Ureter (tissue), 1 donor: ENCODE measurements at places on chromosomes 1 and 21. TPM values are rescaled to one million over a fixed set of nuclear protein-coding genes. Genes with fewer than 3 reads are reported as not detected.

TEX38 gene
- 0.39 TPM for total RNA-seq

WDTC1 gene
- total RNA-seq, result 30.3 TPM

ECE1 gene
- total RNA-seq, result 131 TPM

DNA sequence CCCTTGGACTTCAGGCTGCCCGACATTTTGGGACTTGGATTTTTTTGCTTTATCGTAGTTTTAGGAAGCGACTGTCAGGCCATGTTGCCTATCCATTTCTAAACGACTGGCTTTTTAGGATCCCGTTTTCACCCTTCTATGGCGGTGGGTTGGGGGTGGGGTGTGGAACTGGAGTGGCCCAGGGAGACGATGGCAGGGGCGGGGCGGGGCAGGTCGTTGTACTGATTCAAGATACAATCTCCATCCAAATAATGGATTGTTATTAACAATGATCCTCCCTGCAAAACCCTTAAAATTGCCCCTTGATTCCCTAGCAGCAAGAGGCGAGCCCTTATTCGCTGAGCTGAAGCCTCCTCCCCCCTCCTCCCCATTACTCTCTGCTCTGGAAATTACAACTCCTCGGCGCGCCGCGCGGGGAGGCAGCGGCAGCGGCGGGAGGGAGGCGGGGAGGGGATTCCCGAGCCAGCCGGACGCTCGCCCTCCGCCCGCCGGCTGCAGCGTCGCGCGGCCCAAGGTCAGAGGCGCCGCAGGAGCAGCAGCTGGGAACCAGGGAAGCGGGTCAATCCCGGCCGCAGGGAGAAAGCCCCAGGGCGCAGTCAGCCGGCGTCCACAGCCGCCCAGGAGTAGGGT lies at the start of gene TRIM67:
TRIM67 (plus strand) TSS at position 392 of the 630 bp plus-strand sequence. CDS start 912 bp downstream, outside the sequence.
- DNase-seq, result no peak

GRCh38 chr1:192445241-192445640 lies 128.4 kb downstream of the RGS21 start:
- DNase-seq, result no peak

- DNase-seq, result no peak
Observed at GRCh38 chr1:54064299-54064698, 10.9 kb downstream of the TCEANC2 start.

- no peak for DNase-seq
Observed at GRCh38 chr1:116931016-116931918, 21.6 kb downstream of the PTGFRN start.

CTSK gene
- total RNA-seq, result 26.5 TPM

DNA sequence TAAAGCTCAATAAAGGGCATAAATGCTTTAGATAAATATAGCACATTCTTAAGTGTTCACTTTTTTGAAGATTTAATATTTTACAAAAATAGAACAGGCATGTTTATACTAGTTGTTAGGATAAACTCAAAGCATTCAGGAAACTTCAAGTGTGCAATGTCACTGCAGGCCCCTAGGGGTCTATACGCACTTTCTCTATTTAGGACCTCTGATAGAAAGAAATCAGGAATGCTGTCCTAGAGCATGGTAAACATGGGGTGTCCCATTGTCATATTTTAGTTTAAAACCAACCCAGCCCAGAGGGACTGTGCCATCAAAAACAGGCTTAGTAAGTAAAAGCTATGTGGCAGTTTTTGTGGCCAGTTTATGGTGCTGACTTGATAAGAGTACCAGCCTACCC lies 102.2 kb downstream of the BARHL2 start:
- no peak for DNase-seq

DNA sequence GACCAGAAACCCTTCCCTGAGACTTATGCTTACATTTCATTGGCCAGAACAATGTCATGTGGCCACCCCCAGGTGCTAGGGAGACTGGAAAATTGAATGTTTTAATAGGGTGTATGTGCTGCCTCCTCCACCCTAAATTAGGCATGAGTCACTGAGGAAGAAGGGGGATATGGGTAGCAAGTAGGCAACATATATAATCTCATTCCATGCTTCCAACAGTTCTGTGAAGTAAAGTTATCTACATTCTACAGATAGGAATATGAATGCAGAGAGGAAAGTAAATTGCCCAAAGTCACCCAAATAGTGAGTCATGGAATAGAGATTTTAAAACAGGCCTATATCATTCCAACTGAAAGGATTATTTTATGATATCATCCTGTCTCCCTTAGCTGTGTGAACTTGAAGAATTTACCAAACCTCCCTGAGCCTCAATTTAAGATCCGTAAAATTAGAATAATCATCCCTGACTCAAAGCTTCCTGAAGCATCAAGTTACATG lies 168.6 kb upstream of the FGGY start:
- DNase-seq, result no peak

- no peak for DNase-seq
Observed at GRCh38 chr1:51516649-51517158, 2.4 kb downstream of the EPS15 start.

DNA sequence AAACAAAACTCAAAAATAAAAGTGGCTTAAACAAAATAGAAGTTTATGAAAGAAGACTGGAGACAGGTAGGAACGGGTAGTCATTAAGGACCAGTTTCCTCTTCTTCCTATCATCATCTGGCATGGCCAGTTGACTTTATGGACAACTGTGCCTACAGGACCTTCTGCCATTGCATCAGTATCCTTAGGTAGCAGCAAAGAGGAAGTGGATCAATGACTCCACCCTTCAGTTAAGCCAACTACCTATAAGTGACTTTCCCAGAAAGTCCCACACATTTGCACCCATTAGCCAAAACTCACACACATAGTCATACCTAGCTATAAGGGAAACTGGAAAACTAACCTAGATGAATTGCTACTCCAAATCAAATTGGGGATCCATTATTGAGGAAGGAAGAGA lies 51.7 kb downstream of the RASAL2 start:
- DNase-seq, result no peak

DNA sequence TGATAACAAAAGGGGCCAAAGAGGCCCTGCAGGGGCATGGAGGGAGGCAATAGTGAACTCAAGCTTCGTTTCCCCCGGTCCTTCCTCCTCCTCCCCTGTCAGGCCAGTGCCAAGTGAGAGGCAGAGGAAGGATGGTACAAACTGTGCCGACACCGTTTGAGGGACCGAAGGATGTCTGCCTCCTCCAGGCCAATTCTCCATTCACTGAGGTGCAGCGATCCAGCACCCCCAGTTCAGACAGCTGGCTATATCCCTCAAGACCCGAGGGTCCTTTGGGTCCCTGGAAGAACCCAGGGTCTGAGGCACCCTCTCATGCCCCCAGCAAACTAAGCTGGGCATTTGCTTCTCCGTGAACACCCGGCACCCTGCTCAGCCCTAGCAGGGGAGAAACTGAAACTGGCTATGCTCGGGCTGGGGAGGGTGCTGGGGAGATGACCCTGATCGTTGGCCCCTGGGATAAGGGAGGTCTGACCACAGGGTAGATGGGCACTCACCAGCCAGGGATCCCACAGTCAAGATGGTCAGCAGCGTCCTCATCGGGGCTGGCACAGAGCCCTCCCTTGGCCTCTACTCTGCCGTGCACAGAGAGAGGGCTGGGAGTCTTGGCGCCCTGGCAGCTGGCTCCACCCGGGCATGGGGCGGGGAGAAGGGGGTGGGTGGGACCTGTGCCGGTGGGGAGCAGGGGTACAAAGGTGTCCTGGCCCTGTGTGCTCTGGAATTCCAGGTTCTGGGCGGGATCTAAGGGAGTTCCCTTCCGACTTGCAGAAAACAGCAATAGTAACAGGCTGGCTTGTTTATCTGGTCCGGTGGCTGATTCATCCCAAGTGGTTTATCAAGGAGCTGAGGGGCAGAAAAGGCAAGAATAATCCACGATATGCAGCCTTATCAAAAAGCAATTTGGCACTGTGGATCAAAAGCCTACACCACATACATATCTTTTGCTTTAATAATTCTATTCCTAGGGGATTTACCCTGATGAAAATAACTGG lies at the start of gene IL22RA1:
IL22RA1 (minus strand) TSS at position 595 of the 989 bp plus-strand sequence; CDS start at position 537, 58 bp downstream.
- DNase-seq, result no peak

EDN2 gene
- 5.3 TPM for total RNA-seq

DNA sequence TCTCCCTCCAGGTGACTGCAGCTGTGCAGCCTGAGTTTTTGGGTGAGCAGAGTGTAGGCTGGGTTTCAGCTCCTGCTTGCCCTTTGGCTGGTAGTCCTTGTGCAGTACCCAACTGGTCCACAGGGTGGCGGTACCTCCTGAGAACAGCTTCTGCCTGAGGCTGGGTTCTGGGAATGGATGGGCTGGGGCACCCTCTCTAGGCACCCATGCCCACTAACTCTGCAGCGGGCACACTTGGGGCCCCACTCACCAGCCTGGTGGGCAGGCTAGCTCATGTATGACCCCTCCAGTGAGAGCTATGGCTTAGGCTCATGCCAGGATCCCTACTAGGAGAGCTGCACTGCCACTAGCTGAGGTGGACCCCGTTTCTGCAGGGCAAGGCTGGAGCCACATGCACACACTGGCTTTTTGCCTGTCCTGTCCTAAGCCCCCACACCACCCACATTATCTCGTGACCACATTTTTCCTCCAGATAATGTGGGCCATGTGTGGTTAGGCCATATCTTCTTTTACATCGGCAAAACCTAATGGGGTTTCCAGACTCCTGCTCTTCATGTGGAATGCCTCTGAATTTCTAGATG lies 15.5 kb upstream of the GSTM4 start:
- peak; percentile 88 for DNase-seq

- no peak for DNase-seq
Observed at GRCh38 chr1:38546636-38547035, 312.9 kb downstream of the RRAGC start.

DNA sequence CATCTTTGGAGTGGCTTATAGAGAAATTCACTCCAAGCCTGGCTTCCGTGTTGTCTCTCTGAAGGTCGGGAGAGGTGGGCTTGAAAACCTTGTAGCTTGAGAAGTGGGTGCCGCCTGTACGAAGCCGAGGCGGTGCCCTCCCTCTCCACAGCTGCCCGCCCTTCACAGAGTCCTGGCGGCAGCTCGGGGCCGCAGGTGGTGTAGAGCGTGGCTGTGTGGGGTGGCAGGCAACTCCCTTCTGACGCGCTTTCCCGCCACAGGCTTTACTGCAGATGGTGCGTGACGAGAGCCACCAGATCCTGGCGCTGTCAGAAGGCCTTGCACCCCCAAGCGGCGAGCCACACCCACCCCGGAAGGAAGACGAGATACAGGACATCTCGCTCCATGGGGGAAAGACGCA lies 33.1 kb upstream of the DIP2A start:
- no peak for DNase-seq

CPTP gene
- 21.4 TPM for total RNA-seq

PLEKHN1 gene
- 28.5 TPM for total RNA-seq

DNA sequence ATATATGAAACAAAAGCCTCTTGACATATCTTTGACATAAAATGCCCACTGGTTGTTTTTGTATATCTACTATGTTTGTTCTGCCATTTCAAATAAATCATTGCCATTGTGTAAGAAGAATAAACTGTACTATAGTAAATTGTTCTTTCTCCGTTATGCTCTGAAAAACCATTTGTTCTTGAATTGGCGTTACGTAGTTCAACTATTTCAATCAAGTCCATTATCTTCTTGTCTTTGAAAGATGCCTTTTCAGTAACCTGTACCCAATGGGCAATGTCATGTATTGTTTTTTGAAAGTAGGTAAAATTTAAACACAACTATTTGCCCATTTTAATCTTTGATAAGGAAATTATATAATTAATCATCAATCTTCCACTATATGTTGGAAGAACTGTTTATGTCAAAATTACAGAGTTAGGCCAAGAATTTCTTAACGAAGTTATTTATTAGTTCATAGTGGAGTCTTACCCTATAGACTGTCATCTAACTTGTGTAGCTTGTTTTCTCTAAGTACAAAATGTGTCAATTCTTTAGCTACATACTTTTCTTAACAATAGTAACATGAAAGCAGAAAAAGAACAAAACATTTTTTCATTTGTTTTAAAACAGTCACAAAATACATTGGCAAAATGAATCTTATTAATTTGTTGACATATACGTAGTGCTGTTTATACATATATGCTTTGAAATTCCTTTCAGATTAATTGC lies 294.8 kb downstream of the PTPRC start:
- DNase-seq, result no peak

OR2C3 gene
- total RNA-seq, result 0.08 TPM

- no peak for DNase-seq
Observed at GRCh38 chr1:186194107-186194756, 180.8 kb downstream of the TPR start.

GRCh38 chr1:162854245-162854882 lies 6.6 kb downstream of the CCDC190 start:
- peak; percentile 62 for DNase-seq

PCSK9 gene
- 0.16 TPM for total RNA-seq

DNA sequence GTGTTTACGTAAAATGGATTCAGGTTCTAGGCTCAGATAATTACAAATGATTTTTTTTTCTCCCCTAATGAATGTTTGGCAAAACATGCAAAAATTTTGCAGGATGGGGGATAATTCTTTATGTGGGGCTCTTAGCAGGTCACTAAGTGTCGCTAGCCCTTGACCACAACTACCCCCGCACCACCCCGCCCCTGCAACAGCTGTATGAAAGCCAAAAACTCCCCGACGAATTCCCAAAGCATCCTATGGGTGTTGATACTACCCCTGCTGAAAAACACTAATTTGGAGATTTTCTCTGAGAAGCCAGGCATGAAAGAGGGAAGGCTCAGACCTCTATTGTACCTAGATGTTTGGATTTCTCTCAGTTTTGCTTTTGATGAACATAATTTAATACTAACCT lies 243.0 kb downstream of the TRABD2B start:
- DNase-seq, result no peak

TMEM200B gene
- 16.4 TPM for total RNA-seq

DNA sequence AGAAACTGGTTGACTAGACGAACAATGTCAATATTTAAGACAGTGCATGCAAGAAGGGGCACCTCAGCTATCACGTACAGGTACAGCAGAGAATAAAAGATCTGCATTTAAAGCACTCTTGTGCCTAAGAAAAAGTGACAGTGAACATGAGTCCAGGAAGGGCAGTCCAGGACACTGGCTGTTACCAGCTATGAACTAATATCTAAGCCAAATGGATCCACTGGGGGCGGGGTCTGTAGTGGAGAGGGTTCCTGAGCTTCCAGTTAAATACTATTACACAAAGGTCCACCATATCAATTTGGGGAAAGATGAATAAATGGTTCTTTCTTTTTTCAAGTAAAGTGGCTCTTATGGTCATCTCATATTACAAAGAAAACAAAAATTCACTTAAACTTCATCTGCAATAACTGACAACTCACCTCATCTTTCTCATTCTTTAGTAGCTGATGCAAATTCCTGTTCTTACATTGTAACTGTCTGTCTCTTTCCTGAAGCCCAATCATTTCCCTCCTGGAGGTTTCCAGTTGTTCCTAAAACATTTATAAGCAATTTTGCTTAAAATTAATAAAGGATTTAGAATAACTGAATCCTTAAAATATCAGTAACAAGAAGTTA lies 24.5 kb downstream of the SSX2IP start:
- DNase-seq, result no peak

DNA sequence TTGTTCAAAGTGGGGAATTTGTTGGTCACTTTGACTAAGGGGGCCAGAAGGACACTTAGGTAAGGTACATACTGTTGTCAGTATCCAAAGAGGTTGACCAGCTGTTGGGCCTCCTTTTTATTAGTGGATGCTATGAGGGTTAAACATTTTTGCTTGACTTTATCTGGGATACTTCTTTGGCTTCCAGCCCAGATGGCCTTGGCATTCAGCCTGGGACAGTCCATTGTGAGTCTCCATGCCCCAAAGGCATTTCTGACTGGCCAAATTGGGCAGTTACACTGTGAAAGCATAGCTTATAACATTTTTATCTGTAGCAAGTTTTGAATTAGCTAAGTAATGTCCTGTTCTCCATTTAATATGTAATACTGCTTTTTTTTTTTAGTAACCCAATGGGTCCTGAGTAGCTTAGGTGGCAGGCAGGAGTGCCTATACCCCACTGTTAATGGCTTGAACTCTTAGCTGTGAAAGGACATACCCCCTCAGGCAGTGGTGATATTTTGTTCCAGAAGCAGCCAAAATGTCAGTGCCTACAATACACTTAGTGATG lies 35.4 kb upstream of the CD1D start:
- DNase-seq, result peak; percentile 85
